Right forelimb (tissue), 1 donor: ENCODE measurements at places on chromosomes 4 and X.

GRCh38 chr4:153217440-153217839 is 13.2 kb downstream of the TRIM2 start:
- DNase-seq: no peak

DNA sequence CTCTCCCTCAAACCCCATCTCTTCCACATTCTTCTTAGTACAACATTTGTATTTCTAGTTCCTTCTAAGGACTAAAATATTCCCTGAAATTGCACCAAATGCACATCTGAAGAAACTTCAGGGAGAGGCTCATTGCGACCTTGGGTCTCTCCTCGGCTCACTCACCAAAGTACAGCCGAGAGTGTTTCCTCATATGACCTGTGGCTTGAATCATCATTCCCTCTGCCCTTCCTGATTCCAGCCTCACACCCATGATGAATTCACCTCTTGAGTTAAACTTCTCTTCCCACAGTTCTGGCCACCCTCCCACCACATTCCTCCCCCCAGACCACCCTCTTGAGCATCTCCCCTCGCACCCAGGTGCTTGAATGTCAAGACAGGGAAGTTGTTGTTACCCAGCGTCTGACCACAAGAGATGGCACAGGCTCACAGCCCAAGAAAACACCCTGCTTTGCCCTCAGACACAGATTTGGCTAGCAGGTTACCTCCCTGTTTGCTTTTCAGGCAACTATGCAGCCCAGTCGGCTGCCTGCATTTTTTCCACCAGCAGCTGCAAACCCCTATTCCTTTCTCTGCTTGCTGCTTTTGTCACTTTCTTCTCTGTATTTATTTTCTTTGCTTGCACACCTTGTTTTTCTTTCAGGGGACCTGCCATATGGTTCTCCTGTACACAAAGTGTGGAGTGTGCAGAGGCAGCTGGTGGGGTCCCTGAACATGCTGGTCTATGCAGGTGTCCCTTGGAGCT is 214.8 kb downstream of the SPATA18 start:
- no peak for DNase-seq

DNA sequence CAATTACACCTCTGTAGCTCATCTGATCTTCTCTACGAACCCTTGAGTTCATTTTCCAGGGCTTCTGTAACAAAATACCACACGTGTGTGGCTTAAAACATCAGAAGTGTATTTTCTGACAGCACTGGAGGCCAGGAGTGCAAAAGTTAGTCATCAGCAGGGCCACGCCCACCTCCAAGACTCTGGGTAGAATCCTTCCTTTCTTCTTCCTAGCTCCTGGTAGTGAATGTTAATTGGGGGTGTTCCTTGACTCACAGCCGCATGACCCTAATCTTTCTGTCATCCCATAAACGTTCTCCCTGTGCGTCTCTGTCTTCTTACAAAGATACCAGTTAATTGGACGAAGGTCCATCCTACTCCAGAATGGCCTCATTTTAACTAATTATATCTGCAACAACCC is 115.0 kb downstream of the TRIML1 start:
- no peak for DNase-seq

DNA sequence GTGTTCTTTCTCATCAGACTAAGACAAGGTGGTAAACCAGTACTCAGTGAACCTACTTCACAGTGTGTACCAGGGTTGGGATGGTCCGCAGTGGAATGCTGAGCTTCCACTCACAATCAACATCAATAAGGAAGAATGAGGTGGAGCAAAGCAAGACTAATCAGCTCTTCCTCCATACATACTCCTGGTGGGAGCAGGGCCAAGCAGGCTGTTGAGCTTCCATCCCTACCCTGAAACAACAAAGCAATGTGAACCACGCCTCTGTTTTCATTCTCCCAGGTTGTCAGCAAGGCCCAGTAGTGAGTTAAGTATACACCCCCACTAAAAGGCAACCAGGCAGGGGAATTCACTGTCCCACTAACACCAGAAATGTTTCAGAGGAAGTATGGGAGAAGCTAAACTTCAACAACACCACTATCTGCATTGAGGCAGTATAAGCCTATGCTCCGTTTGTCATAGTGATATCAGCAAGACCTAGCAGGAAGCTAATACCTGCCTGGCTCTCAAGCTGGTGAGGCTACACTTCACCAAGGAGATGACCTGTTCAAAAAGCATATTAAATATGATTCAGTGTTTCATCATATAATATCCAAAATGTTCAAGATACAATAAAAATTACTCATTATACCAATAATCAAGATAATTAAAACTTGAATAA is 109.5 kb downstream of the DDX60 start:
- DNase-seq: no peak

- no peak for DNase-seq
These were observed 31.9 kb downstream of the SETD7 start for GRCh38 chr4:139524062-139524631.

- no peak for DNase-seq
These were observed 34.6 kb downstream of the TET2 start for GRCh38 chr4:105181259-105181658.
